Smooth muscle cell of the brain vasculature (primary cell): ENCODE measurements at places on chromosomes 1 and 21.

GRCh38 chr1:91569411-91570119 is 68.9 kb downstream of the CDC7 start:
- no peak for DNase-seq

- no peak for DNase-seq
Measured at GRCh38 chr1:11682287-11682771, 1.4 kb upstream of the MAD2L2 start.

GRCh38 chr1:197519741-197520334 is 251.8 kb downstream of the CRB1 start:
- no peak for DNase-seq

DNA sequence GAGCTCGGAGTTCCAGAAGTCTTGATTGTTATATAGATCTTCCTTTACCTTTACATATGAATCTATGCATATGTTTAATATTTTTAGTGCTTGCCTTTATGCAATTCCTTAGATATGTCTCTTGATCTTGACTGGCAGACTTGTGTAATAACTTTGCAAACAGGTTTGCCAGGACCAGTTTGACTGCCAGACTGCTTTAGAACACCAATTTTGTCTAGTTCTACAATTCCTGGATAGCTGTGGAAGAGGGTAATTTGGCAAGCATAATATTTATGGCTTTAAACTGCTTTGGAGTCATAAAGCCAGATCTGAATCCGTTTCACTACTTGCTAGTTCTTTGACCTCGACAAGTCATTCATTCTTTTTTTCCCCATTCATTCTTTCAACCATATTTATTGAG is 250.0 kb downstream of the FAF1 start:
- DNase-seq = no peak

- DNase-seq = no peak
Measured at GRCh38 chr1:178945763-178946266, 74.9 kb upstream of the ANGPTL1 start.

DNA sequence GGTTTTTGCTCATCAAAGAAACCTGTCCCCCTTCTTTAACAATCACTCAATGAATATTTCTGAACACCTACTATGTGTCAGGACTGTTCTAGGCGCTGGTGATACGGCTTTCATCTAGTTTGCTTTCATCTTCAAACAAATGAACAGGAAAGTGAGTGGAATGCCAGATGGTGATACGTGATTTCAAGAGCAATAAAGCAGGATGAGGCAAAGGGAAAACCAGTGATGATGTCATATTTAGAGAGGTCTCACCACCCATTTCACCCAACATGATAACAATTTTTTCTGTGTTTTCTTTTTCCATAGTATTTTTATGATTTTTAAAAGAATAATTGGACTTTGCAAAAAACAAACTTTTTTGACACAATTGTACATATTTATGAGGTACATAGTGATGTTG is 11.3 kb upstream of the SLC6A17 start:
- no peak for DNase-seq

DNA sequence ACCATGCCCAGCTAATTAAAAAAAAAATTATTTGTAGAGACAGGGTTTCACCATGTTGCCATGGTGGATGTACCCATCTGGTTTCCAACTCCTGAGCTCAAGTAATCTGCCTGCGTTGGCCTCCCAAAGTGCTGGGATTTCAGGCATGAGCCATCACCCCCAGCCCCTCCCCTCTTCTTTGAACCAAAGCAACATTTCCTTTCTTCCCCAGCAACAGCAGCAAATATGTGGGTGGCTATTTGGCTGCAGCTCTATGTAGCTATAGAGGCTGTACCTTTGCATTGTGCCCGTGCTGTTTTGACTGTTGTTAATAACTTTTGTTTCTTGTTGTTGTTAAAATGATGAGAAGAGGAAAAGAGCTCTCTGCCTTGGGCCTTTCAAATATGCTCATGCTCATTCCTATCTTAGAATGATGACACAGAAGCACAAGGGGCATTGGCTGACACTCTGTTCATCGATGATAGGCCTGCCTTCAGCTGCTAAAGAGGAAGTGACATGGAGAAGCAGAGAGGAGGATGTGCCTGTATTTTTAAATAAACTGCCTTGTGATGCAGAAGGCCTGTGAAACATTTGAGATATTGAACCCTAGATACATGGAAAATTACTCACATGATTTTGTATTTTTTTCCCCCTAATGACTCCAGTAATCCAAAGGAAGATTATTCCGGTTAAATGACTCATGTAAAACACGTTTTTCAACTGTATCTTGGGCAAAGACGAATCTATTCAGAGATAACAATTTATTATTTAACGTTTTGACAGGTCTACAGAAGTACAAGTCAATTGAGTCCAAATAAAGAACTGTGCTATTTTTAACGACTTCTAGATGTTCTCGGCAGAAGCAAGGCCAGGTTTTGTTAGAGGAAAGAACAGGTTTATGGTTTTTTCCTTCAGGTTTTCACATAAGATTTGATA is 20.5 kb upstream of the XPR1 start:
- DNase-seq = no peak

DNA sequence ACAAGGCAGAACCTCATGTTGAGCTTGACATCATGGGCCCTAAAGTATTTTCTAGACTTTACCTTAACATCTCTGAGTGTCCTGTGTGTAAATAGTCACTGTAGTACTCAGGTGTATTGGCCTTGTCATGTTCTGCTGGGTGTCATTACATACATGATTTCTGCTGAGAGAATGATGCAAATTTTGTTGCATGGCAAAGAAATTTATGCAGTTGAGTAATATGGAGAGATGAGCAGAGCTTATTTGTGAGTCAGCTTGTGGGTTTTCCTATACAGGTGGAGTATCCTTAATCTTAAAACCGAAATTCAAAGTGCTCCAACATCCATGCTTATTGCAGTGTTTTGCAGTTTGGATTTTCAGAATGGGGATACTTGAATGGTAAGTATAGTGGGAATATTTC is 36.6 kb downstream of the RGL1 start:
- no peak for DNase-seq

DNA sequence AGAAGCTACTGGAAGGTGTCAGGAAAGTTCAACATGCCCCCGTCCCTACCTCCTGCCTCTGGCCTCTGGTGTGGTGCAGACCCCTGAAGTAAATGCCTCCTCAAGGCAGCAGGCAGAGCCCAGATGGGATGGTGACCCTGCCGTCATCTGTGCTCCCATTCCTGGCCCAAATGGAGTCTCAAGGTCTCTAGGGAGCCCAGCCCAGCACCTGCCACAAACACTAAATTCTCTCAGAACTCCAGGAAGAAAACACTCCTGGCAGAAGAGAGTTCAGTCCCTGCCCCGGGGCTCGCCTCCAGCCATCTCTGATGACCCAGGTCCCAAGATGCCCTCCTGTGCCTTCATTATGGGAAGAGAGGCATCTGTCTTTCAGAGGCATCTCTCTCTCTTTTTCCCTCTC is 261.6 kb upstream of the TMEM51 start:
- DNase-seq = no peak
